ENCODE measurements at places on chromosomes 3 and 15. TPM values are rescaled to one million over a fixed set of nuclear protein-coding genes. Genes with fewer than 3 reads are reported as not detected.

DNA sequence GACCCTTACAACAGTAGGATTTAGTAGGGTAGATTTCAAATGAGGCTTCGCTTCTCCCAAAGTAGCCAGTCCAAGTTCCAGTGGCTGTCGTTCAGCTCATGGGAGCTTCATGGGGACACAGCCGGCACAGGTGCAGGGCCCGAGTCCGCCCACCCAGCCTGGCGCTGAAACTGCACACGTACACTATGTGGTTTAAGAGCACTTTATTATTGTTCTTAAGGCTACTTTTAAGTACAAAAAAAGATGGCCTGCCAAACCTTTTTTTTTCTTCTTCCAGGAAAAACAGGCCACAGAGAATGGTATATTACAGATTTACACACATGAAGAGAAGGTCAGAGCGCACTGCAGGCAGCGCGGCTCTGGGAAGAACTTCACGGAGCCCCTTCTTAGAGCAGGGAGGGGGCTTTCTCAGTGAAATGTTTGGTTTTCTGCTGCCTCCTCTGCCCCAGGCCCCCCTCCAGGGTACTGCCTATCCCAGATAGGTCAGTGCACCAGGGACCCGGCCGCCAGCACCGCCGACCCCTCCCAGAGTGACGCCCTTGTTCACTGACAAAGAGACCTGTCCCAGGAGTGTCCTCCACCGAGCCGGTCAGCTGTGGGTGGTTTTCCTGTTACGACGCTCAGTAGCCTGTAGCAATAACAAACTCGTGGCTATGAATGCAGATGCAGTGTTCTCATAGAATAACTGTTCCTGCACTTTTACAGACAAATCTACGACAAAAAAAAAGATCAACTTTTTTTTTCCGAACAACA, 87.7 kb downstream of the VGLL4 start:
- DNase-seq: no peak

- no peak for DNase-seq
These were observed 406.2 kb downstream of the RBMS3 start for GRCh38 chr3:29686889-29687592.

DNA sequence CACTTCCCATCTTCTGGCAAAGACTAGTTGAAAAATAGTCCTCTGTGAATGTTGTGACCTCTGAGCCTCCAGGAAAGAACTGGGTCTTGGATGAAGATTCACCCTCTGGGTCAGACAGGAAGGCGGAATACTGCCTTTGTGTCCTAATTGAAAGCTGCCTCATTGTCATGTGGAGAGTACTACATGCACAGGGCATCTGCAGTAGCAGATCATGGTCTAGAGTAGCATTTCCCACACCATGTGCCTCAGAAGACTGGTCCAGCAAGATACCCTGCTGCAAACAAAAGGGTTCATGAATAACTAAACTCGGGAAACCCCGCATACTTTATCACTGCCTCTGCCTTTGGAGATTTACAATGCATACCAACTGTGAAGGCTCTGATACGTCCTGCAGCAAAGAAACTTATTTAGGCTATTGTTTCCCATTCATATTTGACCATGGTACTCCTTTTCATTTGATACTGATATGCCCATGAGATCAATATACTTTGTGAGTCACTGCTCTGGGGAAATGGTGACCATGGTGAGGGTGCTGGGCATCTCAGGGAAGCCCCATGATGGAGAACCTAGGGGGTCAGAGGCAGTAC, 22.7 kb downstream of the IRAK2 start:
- DNase-seq: no peak

DNA sequence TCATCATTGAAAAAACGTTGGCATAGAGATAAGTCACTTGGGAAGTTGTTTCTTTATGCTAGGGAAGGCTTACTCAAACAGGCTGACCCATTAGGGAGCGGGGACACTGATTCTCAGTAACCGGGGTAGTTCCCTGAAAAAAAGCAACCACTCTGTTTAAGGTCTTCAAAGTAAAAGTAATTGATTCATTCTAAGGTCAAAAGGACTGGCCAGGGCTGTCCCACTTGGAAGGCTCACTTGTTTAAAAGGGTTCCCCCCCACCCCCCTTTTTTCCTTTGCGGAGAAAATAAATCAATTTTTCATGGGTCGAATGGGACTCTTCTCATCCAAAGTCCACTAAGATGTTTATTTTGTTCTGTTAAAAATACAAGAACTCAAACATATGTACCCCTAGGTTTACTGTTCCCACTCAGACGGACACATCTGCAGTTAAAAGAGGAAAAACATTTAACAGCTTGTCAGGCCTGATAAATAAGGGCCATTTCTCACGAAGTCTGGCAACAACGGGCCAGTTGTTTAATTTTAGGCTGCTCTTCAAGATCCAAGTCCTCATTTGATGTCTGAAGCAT, 53.0 kb downstream of the ARHGEF3 start:
- peak; percentile 61 for DNase-seq

- DNase-seq: no peak
These were observed 1018.2 kb downstream of the MCTP2 start for GRCh38 chr15:95249524-95249923.

- no peak for DNase-seq
These were observed 7.0 kb downstream of the GYG1 start for GRCh38 chr3:148998297-148998696.

GRCh38 chr3:141383555-141384129, 15.3 kb downstream of the ZBTB38 start:
- no peak for DNase-seq

GRCh38 chr15:70741107-70741531, 22.2 kb downstream of the UACA start:
- DNase-seq: no peak

DNA sequence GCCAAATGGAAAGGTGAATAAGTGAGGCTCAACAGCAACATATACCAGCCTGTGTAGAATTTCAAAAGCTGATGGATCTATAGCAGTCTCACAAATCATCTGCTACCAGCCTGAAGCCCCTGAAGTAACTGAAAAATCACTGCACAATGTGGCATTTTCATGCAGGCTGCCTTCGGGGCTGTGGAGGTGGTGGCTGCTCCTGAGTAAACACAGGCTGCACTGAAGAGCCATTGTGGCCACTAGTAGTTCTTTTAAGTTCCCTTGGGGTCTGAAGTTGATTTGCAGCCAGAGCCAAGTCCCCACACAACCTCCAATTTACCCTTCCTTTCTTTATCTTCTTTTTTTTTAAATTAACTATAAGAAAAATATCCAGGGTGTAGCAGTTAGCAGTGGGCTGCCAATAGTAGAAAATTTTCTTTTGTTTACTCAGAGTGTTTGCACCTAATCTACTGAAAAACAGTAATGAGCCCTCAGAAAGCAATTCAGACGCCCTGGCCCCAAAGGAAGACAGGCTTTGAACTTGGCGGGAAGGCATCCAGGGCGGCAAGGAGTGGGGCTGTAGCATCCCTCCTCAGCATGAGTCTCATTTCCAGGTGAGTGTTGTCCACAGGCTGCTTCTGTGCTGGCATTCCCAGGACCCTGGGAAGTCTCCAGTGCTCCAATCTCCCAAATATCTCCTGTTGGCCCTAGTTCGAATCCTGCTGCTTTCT, 13.3 kb upstream of the SUSD5 start:
- DNase-seq: no peak

DNA sequence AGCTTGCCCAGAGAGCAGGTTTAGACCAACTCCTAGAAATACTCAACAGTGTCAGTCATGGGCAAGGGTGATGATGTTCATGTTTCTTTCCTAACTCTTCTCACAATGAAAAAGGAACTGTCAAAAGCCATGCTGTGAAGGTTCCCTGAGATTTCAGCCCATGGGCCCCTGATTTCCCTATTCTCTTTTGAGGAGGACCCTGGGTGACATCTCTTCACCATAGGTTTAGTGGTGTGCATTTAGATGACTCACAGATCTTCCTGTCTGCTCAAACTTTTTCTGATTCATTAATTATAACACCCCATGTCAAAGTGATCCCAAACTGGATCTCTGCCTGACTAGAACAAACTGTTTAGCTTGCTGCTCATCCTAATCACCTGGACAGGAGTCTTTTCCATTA, 108.0 kb downstream of the BBX start:
- no peak for DNase-seq

- no peak for DNase-seq
These were observed 22.0 kb upstream of the BCL2L10 start for GRCh38 chr15:52134502-52135144.

GRCh38 chr3:126245811-126246727, 65.7 kb upstream of the ALDH1L1 start:
- peak; percentile 58 for DNase-seq

DNA sequence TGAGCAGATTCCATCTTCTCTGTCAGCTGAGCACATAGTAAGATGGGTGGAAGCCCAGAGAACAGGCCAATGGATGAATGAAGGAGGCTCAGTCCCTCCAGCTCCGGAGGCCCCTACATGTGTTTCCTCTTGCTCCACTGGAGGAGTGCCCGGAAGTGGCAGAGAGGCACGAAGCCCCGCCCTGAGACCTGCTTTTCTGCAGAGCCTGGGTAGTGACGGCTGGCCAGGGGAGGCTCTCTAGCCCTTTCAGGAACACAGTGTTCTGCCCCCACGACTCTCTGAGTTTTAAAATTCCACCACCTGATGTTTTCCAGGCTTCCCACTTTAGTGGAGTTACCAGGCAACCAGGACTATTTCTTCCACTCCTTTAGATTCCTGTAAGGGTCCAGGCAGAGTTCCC, 149.4 kb upstream of the SLC6A11 start:
- DNase-seq: no peak

- no peak for DNase-seq
These were observed 2.5 kb upstream of the ABHD5 start for GRCh38 chr3:43688245-43688650.

LMOD3 gene
- polyA plus RNA-seq: 0.07 TPM

CGNL1 gene
- 65.3 TPM for polyA plus RNA-seq

SLC28A2 gene
- 0.59 TPM for polyA plus RNA-seq

PGBD4 gene
- polyA plus RNA-seq: 1.7 TPM

SLC4A7 gene
- polyA plus RNA-seq: 29.9 TPM
